ENCODE measurements at places on chromosomes 6 and 20.

DNA sequence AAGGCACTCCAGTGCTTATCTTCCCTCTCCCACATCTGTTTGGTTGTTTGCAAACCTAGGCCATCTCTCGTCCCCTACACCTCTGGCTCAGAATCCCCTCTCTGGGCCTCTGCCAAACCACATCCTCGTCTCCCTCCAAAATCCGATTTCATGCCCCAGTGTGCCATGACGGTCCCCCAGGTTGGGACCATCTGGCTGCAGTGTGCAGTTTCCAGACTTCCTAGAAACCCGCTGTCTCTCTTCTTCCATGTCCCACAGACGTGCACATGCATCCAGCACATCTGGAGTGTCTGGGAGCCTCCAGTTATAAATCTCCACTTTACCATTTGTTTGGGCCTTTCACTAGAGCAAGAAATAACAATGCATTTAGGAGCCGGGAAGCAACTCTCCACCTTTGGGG is 316.2 kb downstream of the KIF16B start:
- no peak for DNase-seq

DNA sequence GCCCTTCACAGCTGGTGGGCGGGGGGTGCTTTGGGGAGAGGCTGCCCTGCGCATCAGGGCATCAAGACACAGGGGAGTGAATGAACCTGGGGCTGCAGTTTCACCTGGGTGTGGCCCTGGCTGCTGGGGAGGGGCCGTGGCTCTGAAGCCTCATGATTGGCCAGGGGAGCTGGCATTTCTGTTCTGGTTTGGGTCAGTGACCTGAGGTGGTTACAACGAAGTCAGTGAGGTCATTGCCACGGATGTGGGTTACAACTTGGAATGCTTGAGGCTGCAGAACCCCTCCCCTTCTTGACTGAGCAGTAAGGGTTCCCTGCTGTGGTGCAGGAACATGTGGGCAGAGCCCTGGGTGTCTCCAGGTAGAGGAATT is 3.0 kb downstream of the TCEA2 start:
- DNase-seq: peak; percentile 86

- no peak for DNase-seq
These were observed 7.8 kb downstream of the SIM1 start for GRCh38 chr6:100456908-100457235.

DNA sequence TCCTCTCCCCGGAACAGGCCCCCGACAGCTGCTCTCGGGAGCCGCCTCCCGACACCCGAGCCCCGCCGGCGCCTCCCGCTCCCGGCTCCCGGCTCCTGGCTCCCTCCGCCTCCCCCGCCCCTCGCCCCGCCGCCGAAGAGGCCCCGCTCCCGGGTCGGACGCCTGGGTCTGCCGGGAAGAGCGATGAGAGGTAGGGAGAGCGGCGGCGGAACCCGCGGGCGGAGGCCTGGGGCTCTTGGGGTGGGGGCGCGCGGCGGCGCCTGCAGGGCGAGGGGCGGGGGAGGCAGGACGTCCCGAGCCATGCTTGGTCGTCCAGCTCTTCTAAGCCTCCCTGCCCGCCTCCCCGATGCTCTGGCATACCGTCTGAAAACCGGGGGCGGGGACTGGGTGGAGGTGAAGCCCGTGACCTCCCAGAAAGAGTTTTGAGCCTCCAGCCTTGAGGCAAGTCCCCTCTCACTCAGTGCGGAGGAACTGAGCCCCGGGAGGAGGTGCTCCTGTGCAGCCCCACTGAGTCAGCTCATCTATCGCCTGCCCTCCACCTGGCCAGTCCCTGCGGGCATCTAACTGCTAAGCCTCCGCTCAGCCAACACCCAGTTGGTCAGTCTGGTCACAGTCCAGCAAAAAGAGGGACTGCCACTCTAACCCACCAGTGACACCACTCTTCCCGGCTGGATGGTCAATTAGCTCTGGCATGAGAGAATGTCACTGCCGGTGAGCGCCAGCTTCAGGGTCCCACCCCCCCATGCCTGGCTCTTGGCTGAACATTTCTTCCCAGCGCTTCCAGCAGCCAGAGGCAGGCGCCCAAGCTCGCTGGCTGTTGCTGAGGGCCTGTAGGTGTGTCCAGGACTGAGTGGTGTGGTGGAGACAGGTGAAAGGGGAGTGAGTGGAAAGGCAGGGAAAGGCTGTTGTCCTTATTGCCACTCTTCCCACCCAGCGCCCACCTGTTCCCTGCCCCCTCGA is 482 bp downstream of the DDR1 start:
- DNase-seq: peak; percentile 26

GRCh38 chr6:146357578-146358430 is 185.8 kb upstream of the RAB32 start:
- DNase-seq: no peak

- no peak for DNase-seq
These were observed 28.1 kb downstream of the SLC22A23 start for GRCh38 chr6:3428700-3429099.

- DNase-seq: no peak
These were observed 82.1 kb downstream of the PLEKHG1 start for GRCh38 chr6:150681578-150682395.

- no peak for DNase-seq
These were observed 58.2 kb downstream of the ZNF831 start for GRCh38 chr20:59221707-59222252.

DNA sequence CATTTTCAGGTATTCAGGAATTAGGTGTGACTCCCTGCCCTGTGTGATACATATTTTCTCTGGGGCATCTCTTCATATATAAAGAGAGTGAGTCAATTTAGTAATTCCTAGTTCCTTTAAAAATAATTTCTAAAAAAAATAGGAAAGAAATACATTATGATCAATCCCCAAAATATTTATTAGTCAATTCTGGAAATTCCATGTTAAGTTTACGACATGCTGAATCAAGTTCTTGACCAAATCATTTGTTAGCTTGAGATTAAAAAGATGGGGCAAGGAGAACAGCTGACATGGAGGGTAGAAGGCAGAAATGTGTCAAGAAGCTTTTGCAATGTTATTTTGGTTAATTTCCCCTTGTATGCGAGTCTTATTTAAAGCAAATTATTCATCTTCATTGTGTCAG is 22.7 kb upstream of the PRDM1 start:
- no peak for DNase-seq

- DNase-seq: peak; percentile 7
These were observed 26.5 kb upstream of the STX11 start for GRCh38 chr6:144123836-144124235.

GRCh38 chr6:3230900-3231246 is 3.4 kb upstream of the TUBB2B start:
- DNase-seq: no peak

DNA sequence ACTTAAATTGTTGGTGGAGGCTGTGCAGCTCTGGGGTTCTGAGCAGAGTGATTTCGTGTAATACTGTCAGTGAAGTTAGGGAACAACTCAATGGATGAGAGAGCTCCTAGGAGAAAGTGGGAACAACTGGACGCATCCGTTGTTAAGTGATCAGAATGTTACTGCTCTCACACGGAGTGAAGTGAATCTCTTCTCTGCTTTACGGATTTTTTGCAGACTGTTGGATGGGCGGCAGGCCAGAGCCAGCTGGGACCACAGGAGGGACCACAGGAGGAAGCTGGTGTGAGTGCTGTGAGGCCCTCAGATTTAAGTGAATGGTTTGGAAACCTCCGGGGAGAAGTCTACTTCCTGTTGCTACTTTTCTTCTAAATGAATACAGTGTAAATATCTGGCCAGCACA is 23.7 kb upstream of the PPP1R14C start:
- no peak for DNase-seq

- no peak for DNase-seq
These were observed 12.9 kb downstream of the COX7A2 start for GRCh38 chr6:75230484-75231325.

GRCh38 chr6:14294270-14294951 is 176.8 kb downstream of the CD83 start:
- DNase-seq: no peak

DNA sequence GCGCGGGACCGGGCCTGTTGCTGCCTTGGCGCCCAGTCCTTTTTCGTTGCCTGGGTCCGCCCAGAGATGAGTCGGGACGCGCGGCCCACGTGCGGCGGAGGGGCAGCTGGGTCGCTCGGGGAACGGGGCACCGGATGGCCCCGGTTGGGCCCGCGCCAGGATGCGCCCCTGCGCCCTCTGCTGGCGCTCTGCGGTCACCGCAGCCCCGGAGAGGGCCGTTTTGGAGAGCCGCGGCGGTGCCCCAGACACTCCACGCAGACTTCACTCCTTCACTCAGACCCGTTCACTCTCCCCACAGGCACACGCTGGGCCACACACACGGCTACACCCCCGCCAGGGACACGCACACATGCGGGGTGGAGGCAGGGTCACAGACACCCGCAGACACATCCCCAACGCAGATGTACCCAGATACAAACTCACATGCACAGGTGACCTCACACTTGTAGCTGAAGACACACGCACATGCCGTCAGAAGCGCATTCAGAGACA is 38.8 kb downstream of the SRC start:
- peak; percentile 80 for DNase-seq

- DNase-seq: no peak
These were observed 158.5 kb downstream of the PHACTR1 start for GRCh38 chr6:12875051-12875450.

DNA sequence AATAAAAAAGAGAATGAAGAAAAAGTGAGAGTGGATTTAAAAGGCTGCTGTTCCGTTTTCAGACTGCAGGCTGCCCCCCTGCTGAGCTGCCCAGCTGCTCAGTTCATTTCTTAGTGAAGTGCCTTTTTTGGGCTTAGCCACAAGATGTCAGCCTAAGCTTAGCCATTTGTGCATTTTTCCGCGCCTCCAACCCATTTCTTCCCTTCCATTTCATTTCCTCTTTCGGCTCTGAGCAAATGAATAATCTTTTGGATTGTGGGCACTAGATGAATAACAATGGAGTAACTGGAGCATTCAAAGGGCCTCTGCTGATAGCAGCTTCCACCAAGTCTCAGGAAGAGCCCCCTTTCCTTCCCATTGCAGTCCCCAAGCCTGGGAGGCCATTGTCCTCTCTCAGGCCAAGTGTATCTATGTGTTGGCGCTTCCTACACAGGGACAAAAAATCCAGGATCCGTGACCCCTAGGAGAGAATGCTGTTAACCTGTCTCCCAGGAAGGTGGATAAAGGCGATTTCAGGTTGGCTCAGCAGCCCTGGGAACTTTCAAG is 83.5 kb upstream of the SPTLC3 start:
- DNase-seq: peak; percentile 48

DNA sequence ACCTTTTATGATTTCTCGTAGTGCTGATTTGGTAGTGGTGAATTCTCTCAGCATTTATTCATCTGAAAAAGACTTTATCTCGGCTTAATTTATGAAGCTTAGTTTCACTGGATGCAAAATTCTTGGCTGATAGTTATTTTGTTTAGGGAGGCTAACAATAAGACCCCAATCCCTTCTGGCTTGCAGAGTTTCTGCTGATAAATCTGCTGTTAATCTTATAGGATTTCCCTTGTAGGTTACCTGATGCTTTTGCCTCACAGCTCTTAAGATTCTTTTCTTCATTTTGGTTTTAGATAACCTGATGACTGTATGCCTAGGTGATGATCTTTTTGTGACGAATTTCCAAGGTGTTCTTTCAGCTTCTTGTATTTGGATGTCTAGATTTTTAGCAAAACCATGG is 388.7 kb downstream of the UTRN start:
- DNase-seq: no peak

- peak; percentile 26 for DNase-seq
These were observed 786 bp downstream of the ADRM1 start for GRCh38 chr20:62303340-62304226.

GRCh38 chr20:50328222-50328979 is 137.8 kb downstream of the CEBPB start:
- DNase-seq: no peak

DNA sequence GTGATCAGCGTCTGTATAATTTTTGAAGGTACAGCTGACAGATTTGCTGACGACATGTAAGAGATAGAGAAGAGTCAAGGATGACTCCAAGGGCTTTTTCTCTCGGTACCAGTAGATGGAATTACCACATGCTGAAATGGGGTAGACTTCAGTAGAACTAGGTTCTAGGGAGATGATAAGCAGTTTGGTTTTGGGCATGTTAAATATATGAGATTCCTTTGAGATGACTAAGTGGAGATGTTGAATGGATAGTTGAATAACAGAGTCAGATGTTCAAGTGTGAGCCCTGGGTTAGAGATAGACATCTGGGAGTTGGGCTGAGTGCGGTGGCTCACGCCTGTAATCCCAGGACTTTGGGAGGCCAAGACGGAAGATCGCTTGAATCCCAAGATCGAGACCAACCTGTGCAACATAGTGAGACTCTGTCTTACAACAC is 50.0 kb downstream of the PHF20 start:
- no peak for DNase-seq

DNA sequence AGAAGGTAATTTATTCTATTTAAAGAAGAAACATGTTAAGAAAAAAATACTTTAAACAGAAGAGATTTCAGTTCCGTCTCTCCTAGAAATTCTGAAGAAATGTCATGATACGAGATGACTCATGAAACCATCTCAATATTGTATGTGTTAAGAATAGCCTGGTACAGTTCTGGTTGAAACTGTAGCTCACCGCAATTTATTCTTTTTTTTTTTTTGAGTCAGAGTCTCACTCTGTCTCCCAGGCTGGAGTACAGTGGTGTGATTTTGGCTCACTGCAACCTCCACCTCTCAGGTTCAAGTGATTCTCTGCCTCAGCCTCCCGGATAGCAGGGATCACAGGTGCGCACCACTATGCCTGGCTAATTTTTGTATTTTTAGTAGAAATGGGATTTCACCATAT is 103.3 kb downstream of the ARHGAP18 start:
- DNase-seq: no peak

DNA sequence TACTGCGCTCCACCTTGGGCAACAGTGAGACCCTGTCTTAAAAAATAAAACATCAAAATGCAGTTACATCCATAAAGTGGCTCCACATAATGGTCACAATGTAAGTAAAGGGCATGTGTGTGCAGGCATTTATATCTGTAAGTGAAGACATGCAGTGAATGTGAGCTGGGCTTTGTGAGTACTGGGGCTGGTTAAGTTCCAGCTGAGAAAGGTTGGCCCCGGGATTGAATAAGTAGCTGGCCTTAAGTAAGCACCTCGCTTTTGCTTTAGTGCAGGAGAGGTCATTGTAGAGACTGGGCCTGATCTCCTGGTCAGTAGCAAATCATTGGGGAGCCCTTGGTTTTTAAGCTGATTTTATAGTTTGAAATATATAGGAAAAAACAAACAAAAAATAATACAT is 8.0 kb downstream of the QKI start:
- DNase-seq: no peak

GRCh38 chr6:5184218-5184617 is 76.5 kb downstream of the LYRM4 start:
- no peak for DNase-seq

DNA sequence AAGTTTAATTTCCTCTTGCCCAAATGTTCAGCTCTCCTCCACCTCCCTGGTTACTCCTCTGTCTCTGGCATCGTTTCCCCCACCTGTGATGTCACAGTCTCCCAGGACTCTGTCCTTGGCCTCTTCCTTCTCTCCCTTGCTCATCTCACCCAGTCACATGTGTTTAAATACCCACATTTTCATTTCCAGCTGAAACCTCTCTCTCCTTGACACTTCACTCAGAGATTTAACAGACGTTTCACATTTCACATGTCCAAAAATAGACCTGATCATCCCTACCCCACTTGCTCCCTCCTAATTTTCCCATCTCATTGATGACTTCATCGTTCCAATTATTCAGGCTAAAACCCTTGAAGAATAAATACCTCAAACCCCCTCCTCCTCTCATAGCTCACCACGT is 604.1 kb upstream of the JAG1 start:
- DNase-seq: no peak

Data from immature natural killer cell (primary cell).